Left kidney (tissue), 8 donors: ENCODE measurements at places on chromosomes 4 and X. TPM values are rescaled to one million over a fixed set of nuclear protein-coding genes. Genes with fewer than 3 reads are reported as not detected.
A peak's percentile ranks its signal among the peaks of the same experiment; 100 is the strongest.

CDS1 gene
- 28.2 TPM for polyA plus RNA-seq

ADAMTS3 gene
- 15.7 TPM for polyA plus RNA-seq

GRCh38 chrX:102042372-102043325, 82.8 kb upstream of the TCEAL2 start:
- DNase-seq: no peak

GRCh38 chrX:48509245-48509590, 426 bp downstream of the PORCN start:
- DNase-seq: no peak

DNA sequence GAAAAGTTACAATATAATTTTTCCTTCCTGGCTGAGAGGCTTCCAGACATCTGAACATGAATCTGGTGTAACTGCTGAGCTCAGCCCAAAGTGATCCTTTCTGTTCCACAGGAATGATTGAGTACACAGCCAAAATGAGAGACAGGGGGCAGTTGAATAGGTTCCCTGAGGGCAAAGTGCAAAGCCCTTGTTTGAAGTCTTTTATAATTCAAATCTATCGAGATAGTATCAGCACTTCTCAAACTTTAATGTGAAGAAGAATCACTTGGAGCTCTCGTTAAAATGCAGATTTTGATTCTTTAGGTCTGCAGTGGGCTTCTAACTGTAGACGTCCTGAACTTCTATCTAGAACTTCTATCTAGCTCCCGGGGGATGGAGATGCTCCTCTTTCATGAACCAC, 54.4 kb upstream of the BMP2K start:
- no peak for DNase-seq

- DNase-seq: no peak
These were observed 24.8 kb upstream of the GUCY1B1 start for GRCh38 chr4:155734065-155734464.

DNA sequence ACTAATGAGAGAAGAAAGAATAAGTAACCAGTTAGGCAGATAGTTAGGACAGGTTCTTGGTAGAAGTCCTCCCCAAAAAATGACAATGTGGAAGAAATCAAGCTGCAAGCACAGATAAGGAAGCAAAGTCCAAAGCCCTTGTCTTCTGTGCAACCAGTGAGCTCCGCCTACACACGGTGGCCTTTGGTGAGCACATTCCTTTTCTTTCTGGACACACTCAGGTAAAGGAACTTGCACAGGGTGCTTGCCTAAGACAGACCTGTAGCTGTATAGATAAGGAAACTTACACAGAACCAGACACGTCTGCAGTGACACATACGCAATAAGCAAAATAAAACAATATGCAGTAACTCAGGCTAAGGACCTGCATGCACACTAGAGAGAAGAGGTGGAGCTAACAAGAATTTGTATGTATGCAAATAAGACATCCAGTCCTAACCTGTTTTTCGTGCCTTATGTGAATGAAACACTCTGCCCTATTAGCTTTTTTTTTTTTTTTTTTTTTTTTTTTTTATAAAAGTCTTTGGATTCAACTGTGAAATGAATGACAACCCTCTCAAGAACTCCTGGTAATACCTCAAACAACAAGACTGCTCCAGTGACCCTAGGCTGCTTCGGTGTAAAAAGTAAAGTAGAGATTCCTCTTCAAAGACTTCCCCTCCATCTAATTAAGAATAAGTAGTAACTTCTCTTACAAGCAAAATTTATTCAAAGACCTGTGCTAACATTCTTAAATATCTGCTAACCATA, 48.8 kb downstream of the UGT2B10 start:
- DNase-seq: no peak

DNA sequence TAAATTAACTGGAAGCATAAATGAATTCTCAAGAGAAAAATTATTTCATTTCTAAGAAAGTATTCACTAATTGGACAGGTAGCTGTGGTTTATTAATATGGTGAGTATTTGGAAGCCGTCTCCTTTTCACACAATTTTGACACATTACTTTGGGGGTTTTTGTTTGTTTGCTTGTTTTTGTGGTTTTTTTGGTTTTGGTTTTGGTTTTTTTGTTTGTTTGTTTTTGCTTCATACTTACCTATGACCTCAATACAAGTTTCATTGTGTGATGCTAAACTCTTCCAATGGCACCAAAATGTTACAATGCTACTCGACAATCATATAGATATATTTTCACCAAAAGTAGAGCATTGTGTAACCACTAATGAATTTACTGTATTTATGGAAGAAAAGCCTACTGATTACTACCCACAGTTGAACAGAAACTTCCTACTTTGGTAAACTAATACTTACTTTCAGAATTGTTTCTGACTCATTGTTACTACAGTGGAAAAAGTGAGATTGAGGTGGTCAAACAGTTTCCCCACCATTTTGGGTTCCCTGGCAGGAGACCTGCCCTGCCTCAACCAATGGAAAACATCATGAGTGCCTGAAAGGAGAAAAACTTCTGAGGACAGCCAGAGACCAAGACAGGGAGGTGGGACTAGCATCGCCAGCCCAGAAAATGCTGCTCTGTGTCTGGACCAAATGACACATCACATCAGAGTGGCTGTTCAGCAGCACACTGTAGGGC, 443.1 kb downstream of the HNRNPD start:
- DNase-seq: no peak

DNA sequence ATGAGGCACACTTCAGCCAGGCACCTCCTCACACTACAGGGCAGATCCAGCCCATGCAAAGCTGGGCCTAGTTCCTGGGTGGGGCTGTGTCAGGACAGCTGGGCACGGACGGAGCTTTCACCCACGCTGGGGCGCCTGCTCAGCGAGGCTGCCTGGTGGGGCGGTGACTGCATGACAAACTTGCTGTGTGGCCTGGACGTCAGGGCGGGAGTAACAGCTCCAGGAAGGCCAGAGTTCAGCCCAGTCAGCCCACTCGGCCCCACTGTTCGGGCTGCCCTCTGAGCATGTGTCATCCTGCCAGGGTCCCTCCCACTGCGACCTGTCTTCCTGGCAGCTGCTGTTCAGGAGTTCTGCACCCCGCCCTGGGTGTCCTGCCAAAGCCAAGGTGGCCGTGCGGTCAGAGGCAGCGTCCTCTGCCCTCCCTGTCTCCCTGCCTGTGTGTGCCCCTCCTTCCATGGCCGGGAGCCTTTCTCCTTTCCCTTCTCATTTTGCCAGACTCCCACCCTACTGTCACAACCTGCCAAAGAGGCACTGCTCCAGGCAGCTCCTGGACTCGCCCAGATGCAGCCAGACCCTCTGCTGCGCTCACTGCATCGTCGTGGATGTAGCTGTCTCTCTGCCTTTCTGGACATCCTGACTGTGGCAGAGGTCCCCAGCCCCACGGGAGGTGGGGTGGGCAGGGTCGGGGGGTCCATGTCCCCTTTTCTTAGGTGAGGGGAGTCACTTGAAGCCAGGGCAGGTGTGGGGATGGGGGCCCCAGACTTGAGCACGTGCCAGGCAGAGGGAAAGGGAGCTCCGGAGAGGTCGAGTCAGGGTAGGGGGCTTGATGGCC, 33.0 kb upstream of the KIAA0232 start:
- no peak for DNase-seq

GRCh38 chr4:140252141-140252741, 98.3 kb upstream of the MAML3 start:
- no peak for DNase-seq

GRCh38 chr4:154506253-154506652, 14.7 kb upstream of the DCHS2 start:
- DNase-seq: peak; percentile 64

DNA sequence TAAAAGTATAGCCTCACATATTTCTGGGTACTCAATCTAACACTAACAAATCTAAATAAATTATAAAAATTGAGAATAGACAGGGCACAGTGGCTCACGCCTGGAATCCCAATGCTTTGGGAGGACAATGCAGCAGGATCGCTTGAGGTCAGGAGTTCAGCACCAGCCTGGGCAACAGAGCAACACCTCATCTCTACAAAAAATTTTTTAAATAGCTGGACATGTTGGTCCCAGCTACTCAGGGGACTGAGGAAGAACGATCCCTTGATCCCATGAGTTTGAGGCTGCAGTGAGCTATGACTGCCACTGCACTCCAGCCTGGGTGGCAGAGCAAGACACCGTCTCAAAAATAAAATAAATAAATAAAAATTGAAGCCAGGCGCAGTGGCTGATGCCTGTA, 192.7 kb downstream of the LRBA start:
- DNase-seq: no peak
